ENCODE measurements at places on chromosomes 12 and 14.

DNA sequence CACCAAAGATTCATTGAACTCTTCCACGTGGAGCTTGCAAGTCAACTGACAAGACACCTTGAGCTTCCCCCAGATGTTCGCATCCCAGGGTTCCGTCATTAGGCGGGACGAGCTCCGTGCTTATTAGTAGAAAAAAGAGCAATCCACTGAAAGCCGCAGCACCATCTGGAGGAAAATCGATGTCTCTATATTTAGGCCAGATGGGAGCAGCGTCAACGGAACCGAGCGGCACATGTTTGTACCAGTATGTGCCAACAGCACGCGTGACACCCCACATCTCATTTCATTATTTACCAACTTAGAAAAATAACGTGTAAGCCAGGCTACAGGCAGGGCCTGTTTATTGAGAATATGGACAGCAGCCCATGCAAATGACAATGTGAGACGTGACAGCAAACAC is 45.8 kb upstream of the TMEM132D start:
- DNase-seq: no peak

DNA sequence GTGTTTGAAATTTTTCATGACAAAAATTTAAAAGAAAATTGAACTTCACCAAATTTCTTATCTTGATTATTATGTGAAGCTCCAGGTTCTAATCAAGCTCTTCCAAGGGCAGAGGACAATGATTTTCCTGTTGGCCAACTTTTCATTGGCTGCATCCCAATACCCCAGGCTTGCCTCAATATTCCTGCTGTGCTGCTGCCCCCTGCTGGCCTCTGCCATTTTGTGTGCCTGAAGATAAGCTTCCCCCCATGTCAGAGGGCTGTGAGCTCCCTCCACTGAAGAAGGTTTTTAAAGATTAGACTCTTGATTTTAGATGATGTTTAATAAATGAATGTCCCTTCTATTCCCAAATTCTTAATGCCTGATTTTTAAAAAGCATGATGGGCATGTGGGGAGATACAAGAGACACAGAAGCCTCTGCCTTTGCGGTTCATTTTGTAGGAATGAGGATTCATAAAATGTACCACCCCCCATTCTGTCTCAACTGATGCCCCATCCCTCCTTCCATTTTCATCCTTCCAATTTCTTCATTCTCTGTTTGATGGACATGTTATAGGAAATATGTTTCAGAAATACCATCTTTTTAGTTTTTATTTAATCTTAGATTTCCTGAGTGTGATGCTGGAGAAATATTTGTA is 76.7 kb upstream of the RGS6 start:
- DNase-seq: no peak

- DNase-seq: no peak
Measured at GRCh38 chr12:115973968-115974724, 303.3 kb downstream of the MED13L start.

DNA sequence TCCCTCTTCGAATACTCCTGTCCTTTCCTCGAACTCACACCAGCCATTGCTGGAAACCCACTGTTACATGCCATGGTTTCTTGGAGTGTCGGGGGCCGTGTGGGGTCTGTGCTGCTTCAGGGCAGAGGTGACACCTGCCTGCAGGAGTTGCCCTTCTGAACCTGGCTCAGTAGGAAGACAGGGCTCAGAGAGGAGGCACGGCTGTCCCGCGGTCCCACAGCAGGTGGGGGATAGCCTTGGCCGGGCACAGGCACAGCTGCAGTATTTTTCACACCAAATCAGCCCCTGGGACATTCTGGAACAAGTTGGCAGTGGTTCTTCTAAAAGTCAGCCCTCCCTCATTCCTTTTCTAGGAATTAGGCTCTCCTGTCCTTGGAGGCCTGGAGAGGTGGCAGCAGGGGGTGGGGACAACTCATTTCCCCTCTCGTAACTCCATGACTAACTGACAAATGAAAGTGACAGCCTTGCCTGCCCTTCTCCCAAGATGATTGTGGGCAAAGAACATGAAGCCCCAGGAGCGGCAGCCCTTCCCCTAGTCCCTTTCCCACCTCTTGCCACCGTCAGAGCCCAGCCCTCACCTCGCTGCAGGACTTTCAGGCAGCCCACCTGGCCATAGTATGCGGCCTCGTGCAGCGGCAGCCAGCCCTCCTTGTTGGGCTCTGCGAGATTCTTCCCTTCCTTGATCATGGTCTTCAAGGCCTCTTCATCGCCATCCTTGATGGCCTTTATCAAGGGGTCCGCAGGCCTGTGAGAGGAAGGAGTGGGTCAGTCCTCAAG is 22.4 kb downstream of the ASB2 start:
- DNase-seq: no peak
